CD4-positive, CD25-positive, alpha-beta regulatory T cell (primary cell): ENCODE measurements at places on chromosomes 11 and 22. TPM values are rescaled to one million over a fixed set of nuclear protein-coding genes. Genes with fewer than 3 reads are reported as not detected.

DNA sequence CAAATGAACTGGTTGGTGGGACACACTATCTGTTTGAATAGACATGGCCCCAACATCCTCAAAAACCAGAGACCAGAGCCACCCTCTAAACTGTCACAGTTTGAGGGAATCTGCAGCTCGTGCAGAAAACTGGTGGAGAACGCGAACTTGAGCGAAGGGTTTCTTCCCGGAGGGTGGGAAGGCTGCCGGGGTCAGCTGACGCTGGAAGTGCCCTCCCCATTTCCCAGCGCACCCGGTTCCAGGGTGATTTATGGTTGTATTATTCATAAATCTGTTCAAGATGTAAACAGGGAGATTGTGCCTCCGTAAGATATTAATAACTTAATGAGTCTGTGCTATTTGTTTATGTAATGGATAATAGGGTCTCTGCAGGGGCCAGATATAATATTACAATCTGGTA lies 1396.7 kb downstream of the BRD1 start:
- no peak overlapping the region for H3K27ac ChIP-seq
- no peaks in the 10 kb centered on the region for H3K27me3 ChIP-seq
- no peaks in the 10 kb centered on the region for H3K36me3 ChIP-seq
- H3K4me1 ChIP-seq = no peaks in the 10 kb centered on the region
- DNase-seq = no peak

DNA sequence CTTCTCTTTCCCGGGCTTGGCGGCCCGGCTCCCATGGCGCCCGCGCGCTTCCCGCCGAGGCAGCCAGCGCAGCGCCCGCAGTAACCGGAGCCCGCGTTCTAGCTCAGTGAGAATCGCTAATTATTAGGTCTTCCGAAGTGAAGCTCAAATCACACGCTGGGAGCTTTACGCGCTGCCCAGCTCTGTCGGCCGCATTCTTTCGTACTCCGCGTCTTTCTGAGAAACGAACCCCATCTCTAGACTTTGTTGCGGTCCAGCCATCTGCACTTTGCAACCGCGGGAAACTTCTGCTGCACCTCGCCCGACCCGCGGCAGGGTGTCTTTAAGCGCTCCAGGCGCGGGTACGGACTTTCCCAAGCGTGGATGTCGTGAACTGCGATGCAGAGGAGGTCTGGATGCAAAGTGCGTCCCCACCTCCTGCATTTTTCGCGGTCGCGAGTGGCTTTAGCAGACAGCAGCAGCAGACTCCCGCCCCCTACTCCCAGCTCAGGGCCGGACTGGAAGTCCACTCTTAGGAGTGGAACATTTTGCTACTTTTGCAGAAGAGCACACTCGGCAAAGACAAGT lies 6.0 kb upstream of the PAX6 start:
- H3K27ac ChIP-seq = no peak overlapping the region
- peaks cover 59% of the 10 kb centered on the region for H3K4me1 ChIP-seq
- DNase-seq = no peak
- H3K27me3 ChIP-seq = peaks cover 39% of the 10 kb centered on the region
- no peak overlapping the region for H3K4me3 ChIP-seq

DNA sequence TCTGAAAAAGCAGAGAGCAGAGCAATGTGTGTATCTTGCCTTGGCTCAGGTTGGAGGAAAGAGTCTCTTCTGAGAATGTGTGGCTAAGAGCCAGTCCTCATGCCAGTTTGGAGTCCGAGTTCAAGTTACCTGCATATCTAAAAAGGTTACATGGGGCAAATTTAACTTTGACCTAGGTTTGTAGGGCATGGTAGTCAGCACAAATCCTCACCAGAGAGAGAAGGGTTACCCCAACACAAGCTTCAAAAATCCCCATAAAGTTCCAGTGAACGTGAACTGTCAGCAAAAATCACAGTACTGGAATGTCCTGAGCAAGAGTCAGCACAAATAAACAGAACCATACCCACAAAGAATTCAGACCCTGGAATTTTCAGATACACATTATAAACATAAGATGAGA lies 13.8 kb downstream of the SDHD start:
- DNase-seq = no peak
- H3K36me3 ChIP-seq = peaks cover 18% of the 10 kb centered on the region
- no peaks in the 10 kb centered on the region for H3K4me1 ChIP-seq
- no peak overlapping the region for H3K27ac ChIP-seq

GRCh38 chr11:47856186-47856585 lies 8.0 kb upstream of the NUP160 start:
- no peaks in the 10 kb centered on the region for H3K36me3 ChIP-seq
- no peaks in the 10 kb centered on the region for H3K27me3 ChIP-seq
- H3K27ac ChIP-seq = no peak overlapping the region

DNA sequence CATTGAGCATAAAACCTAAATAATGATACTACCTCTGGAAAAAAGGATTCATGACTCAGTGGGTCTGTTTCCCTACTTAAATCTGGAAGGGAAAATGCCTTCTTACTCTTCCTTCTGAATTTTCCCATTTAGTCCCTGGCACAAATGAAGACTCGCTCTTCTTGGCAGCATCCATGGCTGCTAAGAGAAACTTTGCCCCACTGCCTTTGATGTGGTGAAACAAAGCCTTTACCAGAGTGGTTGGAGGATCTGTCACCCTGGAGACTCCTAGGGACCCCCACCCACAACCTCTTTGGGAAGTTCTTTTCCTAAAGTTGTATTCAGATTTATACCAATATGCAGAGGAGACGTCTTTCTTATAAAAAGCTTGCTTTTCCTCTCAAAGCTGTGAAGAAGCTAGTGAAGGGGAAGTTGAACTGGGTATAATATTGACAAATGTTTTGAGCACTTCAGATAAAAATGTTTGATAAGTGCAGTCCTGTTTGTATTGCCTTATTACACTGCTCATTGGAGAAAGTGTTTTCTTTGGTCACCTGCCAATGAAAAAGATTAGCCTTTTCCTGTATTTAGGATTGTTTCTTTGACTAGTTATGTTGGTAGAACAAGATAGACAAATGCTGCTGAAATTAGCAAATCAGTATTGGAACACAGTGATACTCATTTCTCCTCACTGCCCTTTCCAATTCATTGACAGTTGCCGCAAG lies 77.3 kb downstream of the ARFGAP2 start:
- H3K36me3 ChIP-seq = no peaks in the 10 kb centered on the region
- H3K4me3 ChIP-seq = no peak overlapping the region
- no peak overlapping the region for H3K27ac ChIP-seq
- H3K27me3 ChIP-seq = no peaks in the 10 kb centered on the region
- H3K4me1 ChIP-seq = no peaks in the 10 kb centered on the region

DNA sequence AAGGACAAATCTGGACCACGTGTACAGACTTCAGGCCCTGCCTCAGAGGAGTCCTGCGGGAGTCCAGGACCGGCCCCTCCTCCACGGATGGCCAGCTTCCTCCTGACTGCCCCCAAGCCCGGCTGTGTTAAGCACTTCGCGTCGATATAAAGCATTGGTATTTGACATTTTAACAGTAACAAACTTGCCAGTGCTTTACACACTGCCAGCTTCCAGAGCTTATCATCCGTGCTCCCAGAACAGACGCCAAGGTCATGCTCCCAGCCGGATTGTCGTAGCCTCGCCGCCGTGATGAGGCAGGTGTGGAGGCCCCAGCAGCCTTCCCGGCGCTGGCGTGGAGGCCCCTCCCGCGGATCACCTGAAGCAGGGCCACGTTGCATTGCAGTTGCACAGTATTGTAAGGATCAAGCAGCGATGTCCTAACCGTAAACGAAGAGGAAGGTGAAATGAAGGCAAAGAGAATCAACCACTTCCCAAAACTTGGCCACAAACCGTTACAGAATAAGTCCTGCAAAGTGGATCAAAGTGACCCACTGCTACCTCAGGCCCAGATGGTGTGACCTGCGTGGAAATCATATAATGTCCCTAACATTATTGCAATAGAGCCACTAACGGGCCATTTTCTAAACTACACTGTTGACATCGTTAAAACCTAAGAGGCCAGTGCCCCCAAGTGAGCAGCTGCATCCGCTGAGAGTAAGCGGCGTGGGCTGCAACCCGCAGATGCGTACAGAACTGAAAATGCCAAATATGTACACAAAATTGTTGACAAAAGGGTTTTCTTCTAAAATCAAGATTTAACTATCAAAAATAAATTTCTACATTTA lies 51.6 kb downstream of the CERK start:
- H3K36me3 ChIP-seq = peaks cover 56% of the 10 kb centered on the region
- no peak for DNase-seq
- peaks cover 12% of the 10 kb centered on the region for H3K4me1 ChIP-seq

GRCh38 chr11:102006835-102007566 lies 40.2 kb upstream of the CFAP300 start:
- H3K36me3 ChIP-seq = no peaks in the 10 kb centered on the region
- H3K4me1 ChIP-seq = no peaks in the 10 kb centered on the region
- H3K4me3 ChIP-seq = no peak overlapping the region

- no peak for DNase-seq
- peaks cover 25% of the 10 kb centered on the region for H3K4me1 ChIP-seq
- H3K36me3 ChIP-seq = no peaks in the 10 kb centered on the region
Measured at GRCh38 chr22:37267661-37268413, 14.5 kb upstream of the CYTH4 start.

DNA sequence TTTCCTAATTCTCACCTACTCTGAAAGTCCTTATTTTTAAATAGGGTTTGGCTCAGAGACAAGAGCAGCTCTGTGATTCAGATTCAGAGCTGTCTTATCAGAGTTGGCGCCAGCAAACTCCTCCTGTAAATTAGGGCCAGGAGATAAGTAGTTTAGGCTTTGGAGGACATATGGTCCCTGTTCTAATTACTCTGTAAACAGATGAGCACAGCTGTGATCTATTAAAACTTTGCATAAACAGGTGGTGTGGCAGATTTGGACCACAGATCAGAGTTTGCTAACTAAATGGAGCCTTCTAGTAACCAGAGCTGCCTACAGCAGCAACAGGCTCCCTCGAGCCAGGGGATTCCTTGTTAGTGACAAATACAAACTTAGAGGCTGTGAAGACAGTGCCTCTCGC lies 27.9 kb downstream of the YPEL1 start:
- no peaks in the 10 kb centered on the region for H3K36me3 ChIP-seq
- H3K4me1 ChIP-seq = no peaks in the 10 kb centered on the region
- no peak for DNase-seq
- no peaks in the 10 kb centered on the region for H3K27me3 ChIP-seq
- no peak overlapping the region for H3K4me3 ChIP-seq

The AQP11 gene
- polyA plus RNA-seq = 0.37 TPM

The CHEK2 gene
- 10.5 TPM for polyA plus RNA-seq

The VPREB1 gene
- not detected for polyA plus RNA-seq

The ACCS gene
- 1.6 TPM for polyA plus RNA-seq
